ENCODE measurements at places on chromosomes 7 and 10.

DNA sequence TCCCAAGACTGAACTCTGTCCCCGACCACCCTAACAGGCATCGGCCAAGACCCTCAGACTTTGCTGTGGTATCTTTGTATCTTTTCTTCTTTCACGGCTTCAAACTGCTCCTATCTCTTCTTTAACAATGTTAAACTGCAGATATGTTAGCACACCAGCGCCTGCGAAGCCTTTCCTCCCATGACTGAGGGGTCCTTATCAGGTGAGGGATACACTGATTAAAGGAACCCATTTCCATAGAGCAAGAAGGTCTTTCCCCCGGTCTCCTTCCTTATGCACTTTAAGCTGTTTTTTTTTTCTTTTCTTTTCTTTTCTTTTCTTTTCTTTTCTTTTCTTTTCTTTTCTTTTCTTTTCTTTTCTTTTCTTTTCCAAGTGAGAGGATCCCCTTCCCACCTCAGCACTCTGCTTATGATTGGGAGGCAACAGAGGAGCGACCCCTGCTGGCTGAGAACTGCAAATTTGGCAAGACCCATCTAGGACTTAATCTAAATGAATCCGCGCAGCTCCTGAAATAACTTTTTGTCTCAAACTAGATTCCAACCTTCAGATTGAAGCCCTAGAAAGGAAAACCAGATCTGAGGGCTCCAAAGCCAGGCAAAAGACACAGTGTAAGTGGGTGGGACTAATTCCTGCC lies 109.9 kb downstream of the ITGB8 start:
- H3K27me3 ChIP-seq, result no peaks in the 10 kb centered on the region
- H3K4me1 ChIP-seq, result no peaks in the 10 kb centered on the region
- H3K27ac ChIP-seq, result no peak overlapping the region
- no peak overlapping the region for H3K4me3 ChIP-seq

GRCh38 chr10:1085258-1085657 lies 29.1 kb downstream of the WDR37 start:
- no peak overlapping the region for H3K4me3 ChIP-seq
- no peak overlapping the region for H3K27ac ChIP-seq
- H3K27me3 ChIP-seq, result no peaks in the 10 kb centered on the region
- H3K36me3 ChIP-seq, result no peaks in the 10 kb centered on the region

GRCh38 chr7:91201442-91202113 lies 62.7 kb upstream of the FZD1 start:
- H3K27me3 ChIP-seq, result no peaks in the 10 kb centered on the region
- H3K4me1 ChIP-seq, result no peaks in the 10 kb centered on the region
- no peaks in the 10 kb centered on the region for H3K36me3 ChIP-seq

- no peaks in the 10 kb centered on the region for H3K36me3 ChIP-seq
- no peaks in the 10 kb centered on the region for H3K27me3 ChIP-seq
- H3K27ac ChIP-seq, result no peak overlapping the region
- no peak overlapping the region for H3K4me3 ChIP-seq
- no peak for DNase-seq
Measured at GRCh38 chr10:29532256-29532878, 102.4 kb downstream of the SVIL start.

DNA sequence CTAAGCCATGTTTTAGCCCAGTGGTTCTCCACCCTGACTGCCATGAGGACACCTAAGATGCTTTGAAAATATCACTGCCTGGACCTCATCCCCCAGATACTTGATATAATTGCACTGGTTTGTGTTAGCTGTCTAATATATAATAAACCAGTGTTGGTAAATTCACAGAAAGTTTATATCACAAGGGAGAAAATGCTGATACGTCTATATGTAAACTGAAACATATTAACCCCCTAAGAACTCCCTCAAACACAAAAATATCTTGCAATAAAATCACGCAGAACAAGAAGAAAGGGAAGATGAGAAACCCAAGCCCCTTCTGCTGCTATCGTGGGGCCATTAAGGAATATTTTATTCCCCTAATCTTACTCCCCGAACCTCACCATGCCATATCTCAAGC lies 8.2 kb downstream of the IMMP2L start:
- H3K36me3 ChIP-seq, result peaks cover 4% of the 10 kb centered on the region
- no peaks in the 10 kb centered on the region for H3K4me1 ChIP-seq
- no peak overlapping the region for H3K4me3 ChIP-seq
- no peaks in the 10 kb centered on the region for H3K27me3 ChIP-seq
- no peak for DNase-seq
- no peak overlapping the region for H3K27ac ChIP-seq

GRCh38 chr7:55303220-55303619 lies 61.9 kb upstream of the LANCL2 start:
- no peaks in the 10 kb centered on the region for H3K4me1 ChIP-seq
- no peaks in the 10 kb centered on the region for H3K36me3 ChIP-seq
- H3K27me3 ChIP-seq, result peaks cover 30% of the 10 kb centered on the region
- DNase-seq, result no peak
- H3K4me3 ChIP-seq, result no peak overlapping the region
- no peak overlapping the region for H3K27ac ChIP-seq

DNA sequence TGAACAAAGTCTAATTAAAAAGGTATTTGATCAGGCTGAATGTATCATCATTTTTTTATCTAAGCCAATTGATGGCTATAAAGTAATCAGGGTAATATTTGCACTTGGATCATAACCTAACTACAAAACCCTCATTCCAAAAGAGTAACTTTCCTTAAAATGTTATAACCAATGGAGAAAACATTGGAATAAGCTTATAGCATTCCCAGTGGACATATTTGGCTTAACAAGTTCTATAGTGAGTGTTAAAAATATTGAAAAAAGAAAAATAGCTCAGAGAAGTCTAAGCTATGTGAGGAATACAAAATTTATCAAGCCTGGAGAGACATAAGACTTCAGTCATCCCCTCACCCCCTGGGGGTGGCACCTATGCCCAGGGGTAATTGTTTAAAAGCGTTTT lies 358.8 kb downstream of the LRRTM3 start:
- H3K36me3 ChIP-seq, result no peaks in the 10 kb centered on the region
- no peak overlapping the region for H3K4me3 ChIP-seq
- no peak for DNase-seq
- no peak overlapping the region for H3K27ac ChIP-seq
- H3K27me3 ChIP-seq, result no peaks in the 10 kb centered on the region

DNA sequence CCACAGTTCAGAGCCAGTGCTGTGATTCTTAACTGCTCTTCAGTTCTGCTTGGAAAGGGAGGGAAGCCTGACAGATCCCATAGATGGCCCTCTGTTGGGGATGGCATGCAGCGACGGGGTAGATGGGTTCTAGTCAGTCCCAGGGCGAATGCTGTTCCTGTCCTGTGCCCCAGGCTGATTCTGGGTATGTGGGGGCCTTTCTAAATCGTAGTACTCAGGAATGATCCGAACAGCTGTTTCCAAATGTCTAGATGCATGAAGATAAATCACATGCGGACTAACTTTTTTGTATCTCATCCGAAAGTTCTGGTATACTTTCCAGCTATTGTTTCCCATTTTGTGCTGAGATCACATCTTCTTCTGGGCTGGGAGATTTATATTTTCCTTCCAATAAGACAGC lies 186.0 kb upstream of the MKI67 start:
- H3K27ac ChIP-seq, result no peak overlapping the region
- DNase-seq, result no peak
- H3K4me1 ChIP-seq, result no peaks in the 10 kb centered on the region
- no peak overlapping the region for H3K4me3 ChIP-seq
- no peaks in the 10 kb centered on the region for H3K36me3 ChIP-seq

- no peaks in the 10 kb centered on the region for H3K27me3 ChIP-seq
- H3K27ac ChIP-seq, result no peak overlapping the region
- no peak for DNase-seq
Measured at GRCh38 chr7:12975412-12975811, 288.0 kb downstream of the ARL4A start.

- no peaks in the 10 kb centered on the region for H3K4me1 ChIP-seq
- DNase-seq, result no peak
- no peak overlapping the region for H3K27ac ChIP-seq
- H3K4me3 ChIP-seq, result no peak overlapping the region
Measured at GRCh38 chr10:120086066-120086465, 193.5 kb downstream of the SEC23IP start.

GRCh38 chr7:36736090-36736898 lies 12.0 kb upstream of the AOAH start:
- no peaks in the 10 kb centered on the region for H3K4me1 ChIP-seq
- H3K36me3 ChIP-seq, result no peaks in the 10 kb centered on the region
- H3K27me3 ChIP-seq, result no peaks in the 10 kb centered on the region
- no peak for DNase-seq

GRCh38 chr10:112548535-112549276 lies 101.7 kb downstream of the VTI1A start:
- no peak for DNase-seq
- no peaks in the 10 kb centered on the region for H3K4me1 ChIP-seq
- no peak overlapping the region for H3K27ac ChIP-seq
- no peaks in the 10 kb centered on the region for H3K36me3 ChIP-seq
- H3K4me3 ChIP-seq, result no peak overlapping the region

DNA sequence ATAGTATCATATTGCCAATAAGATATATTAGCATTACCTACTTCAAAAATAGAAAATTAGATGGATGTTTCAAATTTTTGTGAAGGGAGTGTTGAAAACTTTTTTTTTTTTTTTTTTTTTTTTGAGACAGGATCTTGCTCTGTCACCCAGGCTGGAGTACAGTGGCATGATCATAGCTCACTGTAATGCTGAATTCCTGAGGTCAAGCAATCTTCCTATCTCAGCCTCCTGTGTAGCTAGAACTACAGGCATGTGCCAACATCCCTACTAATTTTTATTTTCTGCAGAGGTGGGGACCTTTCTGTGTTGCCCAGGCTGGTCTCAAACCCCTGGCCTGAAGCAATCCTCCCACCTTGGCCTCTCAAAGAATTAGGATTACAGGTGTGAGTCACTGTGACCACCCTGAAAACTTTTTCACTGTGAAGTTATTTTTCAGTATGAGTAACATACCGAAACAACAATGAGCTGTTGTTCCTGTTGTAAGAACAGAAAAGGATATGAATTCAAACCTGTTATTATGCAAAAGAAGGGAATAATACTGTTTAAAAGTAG lies 266.9 kb downstream of the NEBL start:
- no peaks in the 10 kb centered on the region for H3K27me3 ChIP-seq
- H3K4me1 ChIP-seq, result no peaks in the 10 kb centered on the region
- H3K4me3 ChIP-seq, result no peak overlapping the region
- no peaks in the 10 kb centered on the region for H3K36me3 ChIP-seq
- H3K27ac ChIP-seq, result no peak overlapping the region
- no peak for DNase-seq

GRCh38 chr10:15363031-15363430 lies 8.1 kb downstream of the FAM171A1 start:
- H3K27me3 ChIP-seq, result no peaks in the 10 kb centered on the region
- H3K36me3 ChIP-seq, result no peaks in the 10 kb centered on the region
- DNase-seq, result no peak
- H3K4me1 ChIP-seq, result peaks cover 6% of the 10 kb centered on the region
- no peak overlapping the region for H3K4me3 ChIP-seq
- no peak overlapping the region for H3K27ac ChIP-seq

DNA sequence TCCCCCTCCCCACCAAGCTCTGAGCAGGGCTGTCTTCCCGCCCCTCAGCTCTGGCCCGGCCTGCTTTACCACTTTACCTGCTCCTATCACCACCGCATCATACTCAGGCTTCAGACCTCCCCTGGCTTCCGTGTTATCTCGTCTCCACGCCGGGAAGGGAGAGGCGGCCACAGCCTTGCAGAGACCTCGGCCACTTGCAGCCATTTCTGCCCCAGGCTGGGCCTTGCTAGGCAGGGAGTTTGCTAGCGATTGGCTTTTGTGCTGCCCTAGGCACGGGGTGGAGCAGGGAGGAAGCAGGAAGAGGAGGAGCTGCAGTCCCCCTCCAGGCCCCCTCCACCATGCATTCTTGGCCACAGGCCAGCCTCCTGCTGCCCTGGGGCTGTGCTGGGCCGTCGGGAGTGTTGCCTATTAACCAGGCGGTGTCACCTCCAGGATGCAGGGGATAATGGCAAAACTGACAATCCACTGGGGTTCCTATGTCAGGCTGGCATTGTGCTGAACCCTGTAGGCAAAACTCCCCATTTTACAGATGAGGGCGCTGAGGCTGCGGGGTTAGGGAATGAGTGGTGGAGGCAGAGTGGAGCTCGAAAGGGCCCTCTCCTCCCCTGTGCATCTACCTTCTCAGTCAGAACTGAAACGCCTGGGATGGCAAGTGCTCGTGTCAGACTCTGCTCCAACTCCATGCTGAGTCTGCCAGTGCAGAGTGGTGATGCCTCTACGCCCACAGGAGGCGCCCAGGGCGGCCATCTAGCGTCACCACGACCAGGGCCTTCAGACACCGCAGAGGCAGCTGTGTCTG lies at the start of gene PYROXD2:
PYROXD2 (minus strand) TSS at position 251 of the 799 bp plus-strand sequence; CDS start at position 204, 47 bp downstream.
- H3K4me1 ChIP-seq, result peaks cover 17% of the 10 kb centered on the region
- H3K27ac ChIP-seq, result peak within 1 kb of the TSS; percentile 48
- no peaks in the 10 kb centered on the region for H3K27me3 ChIP-seq
- H3K4me3 ChIP-seq, result peak within 1 kb of the TSS; percentile 38
- no peak for DNase-seq
- H3K36me3 ChIP-seq, result no peaks in the 10 kb centered on the region

DNA sequence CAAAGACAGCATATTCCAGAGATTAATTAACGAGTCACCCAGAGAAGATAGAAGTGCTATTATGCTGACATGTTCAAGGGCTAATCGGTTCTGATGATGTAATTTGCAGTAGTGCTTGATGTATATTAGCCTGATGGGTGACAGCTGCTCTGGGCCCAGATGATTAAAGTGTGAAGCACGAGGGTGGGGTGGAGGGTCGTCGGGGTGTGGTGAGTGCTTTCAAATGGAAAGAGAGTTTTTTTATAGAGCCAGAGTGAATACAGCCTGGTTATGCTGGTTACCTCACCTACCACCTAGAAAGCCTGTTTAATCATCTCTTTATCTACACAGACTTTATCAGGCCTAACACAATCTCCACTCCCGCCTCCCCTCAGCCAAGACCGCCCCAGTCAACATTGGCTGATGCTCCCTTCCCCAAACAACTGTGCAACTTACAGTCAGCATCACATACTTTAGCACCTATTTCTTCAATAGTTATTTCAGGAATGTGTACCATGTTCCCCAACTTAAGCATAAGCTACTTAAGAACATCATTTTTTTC lies 11.5 kb upstream of the STN1 start:
- H3K36me3 ChIP-seq, result no peaks in the 10 kb centered on the region
- no peaks in the 10 kb centered on the region for H3K27me3 ChIP-seq
- DNase-seq, result no peak
- H3K27ac ChIP-seq, result no peak overlapping the region
- H3K4me3 ChIP-seq, result no peak overlapping the region
- no peaks in the 10 kb centered on the region for H3K4me1 ChIP-seq

- H3K4me1 ChIP-seq, result no peaks in the 10 kb centered on the region
- H3K4me3 ChIP-seq, result no peak overlapping the region
- H3K27ac ChIP-seq, result peak overlapping the region; percentile 12
- DNase-seq, result no peak
- H3K27me3 ChIP-seq, result no peaks in the 10 kb centered on the region
Measured at GRCh38 chr7:138941545-138941944, 39.6 kb downstream of the KIAA1549 start.

- no peak overlapping the region for H3K4me3 ChIP-seq
- no peak overlapping the region for H3K27ac ChIP-seq
- H3K27me3 ChIP-seq, result no peaks in the 10 kb centered on the region
Measured at GRCh38 chr10:23046027-23046426, 49.4 kb upstream of the MSRB2 start.

All from Panc1 (cell line).